Left kidney (tissue), 8 donors: ENCODE measurements at places on chromosomes 4 and X. TPM values are rescaled to one million over a fixed set of nuclear protein-coding genes. Genes with fewer than 3 reads are reported as not detected.

Gene CPE
- 124 TPM for polyA plus RNA-seq

Gene UFSP2
- polyA plus RNA-seq = 81.9 TPM

Gene BTK
- polyA plus RNA-seq = 2.3 TPM

Gene TRO
- polyA plus RNA-seq = 129 TPM

- DNase-seq = no peak
These were observed 36.9 kb downstream of the SNCA start for GRCh38 chr4:89800012-89800516.
